ENCODE measurements at places on chromosomes 3 and 15.

- no peak for DNase-seq
Observed at GRCh38 chr15:73944161-73945129, 18.2 kb downstream of the LOXL1 start.

GRCh38 chr3:31762097-31762764, 218.8 kb downstream of the OSBPL10 start:
- DNase-seq = no peak

DNA sequence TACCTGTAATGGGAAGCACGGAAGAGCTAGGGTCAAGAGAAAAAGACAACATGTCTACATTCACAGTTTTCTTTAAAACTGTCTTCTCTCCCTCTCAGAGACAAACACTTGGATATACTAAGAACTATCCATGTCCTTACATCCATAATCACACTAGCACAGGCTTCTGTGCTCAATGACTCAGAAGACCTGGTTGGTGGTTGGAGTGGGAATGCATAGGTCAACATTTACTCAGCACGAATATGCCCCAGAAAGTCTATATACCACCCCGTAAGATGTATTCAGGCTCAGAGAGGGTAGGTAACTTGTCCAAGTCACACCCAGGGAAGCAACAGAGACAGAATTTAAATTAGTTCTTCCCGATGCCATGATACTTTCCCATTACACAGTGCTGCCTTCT, 891.1 kb downstream of the TUSC7 start:
- DNase-seq = no peak

DNA sequence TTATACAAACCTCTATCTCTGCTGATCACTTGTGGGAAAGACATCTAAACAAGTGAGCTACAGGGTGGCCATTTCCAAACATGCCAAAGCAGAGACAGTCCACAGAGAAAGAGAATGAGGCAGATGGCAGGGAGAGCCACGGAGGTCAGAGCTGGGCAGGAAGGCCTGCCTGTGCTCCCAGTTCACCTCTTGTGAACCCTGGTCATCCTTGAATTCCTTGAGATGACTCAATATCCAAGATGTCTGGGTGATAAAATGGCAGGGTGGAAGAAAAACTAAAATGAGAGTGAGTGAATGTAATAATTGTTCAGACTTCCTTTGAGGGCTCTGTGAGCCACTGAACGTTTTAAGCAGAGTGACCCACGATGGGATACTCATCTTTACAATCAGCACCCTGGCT, 104.8 kb downstream of the PLCH1 start:
- no peak for DNase-seq

GRCh38 chr3:84307339-84307738, 651.5 kb upstream of the CADM2 start:
- DNase-seq = no peak
